ENCODE measurements at places on chromosomes 13 and 19.

- DNase-seq: no peak
Observed at GRCh38 chr19:4638317-4638716, 999 bp upstream of the TNFAIP8L1 start.

GRCh38 chr19:43687660-43687997, 17.7 kb upstream of the PLAUR start:
- no peak for DNase-seq

- peak; percentile 25 for DNase-seq
Observed at GRCh38 chr19:7595466-7596133, at the start of gene CAMSAP3. Gene CAMSAP3, plus strand, starts transcription at chr19:7595863. Its CDS starts 140 bp downstream, at chr19:7596003.

GRCh38 chr13:108789476-108789875, 160.1 kb downstream of the MYO16 start:
- DNase-seq: no peak

- DNase-seq: no peak
Observed at GRCh38 chr19:53849237-53849676, 18.4 kb upstream of the MYADM start.

DNA sequence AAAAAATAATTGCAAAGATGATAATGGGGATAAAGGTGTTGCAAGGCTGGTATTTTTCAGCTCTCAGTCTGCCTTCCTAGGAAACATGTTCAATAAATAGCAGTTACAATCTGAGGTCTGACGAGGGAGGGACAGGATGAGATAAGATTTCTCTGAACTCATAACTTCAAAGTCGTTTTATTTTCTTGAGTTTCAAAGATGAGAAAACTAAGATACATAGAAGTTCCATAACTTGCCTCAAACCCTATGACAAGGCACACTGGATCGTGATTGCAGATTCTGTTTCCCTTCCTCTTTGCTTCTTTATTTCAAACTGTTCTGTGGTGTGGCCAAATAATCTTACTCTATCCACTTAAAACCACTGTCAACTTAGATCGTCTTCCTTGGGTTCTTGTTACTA, 327.2 kb downstream of the GPC5 start:
- DNase-seq: no peak

DNA sequence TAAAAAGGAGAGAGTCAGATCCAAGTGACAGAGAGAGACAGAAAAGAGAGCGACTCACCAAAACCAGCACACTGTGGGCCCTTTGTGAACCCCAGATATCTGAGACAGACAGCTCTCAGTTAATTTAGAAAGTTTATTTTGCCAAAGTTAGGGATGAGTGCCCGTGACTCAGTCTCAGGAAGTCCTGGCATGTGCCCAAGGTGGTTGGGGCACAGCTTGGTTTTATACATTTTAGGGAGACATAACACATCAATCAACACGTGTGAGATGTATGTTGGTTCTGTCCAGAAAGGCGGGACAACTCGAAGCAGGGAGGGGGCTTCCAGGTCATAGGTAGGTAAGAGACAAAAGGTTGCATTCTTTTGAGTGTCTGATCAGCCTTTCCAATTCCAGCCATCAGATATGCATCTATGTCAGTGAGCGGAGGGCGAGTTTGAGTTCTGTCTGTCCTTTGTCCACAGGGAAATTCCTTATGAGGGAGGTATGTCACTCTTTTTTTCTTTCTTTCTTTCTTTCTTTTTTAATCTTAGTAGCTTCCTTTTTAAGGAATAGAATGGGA, 37.2 kb upstream of the ATP11A start:
- DNase-seq: no peak

- no peak for DNase-seq
Observed at GRCh38 chr13:99862244-99862643, 109.3 kb downstream of the ZIC5 start.

- no peak for DNase-seq
Observed at GRCh38 chr19:5615756-5616327, 6.7 kb downstream of the SAFB2 start.

GRCh38 chr13:112457485-112457884, 81.3 kb downstream of the SPACA7 start:
- no peak for DNase-seq

DNA sequence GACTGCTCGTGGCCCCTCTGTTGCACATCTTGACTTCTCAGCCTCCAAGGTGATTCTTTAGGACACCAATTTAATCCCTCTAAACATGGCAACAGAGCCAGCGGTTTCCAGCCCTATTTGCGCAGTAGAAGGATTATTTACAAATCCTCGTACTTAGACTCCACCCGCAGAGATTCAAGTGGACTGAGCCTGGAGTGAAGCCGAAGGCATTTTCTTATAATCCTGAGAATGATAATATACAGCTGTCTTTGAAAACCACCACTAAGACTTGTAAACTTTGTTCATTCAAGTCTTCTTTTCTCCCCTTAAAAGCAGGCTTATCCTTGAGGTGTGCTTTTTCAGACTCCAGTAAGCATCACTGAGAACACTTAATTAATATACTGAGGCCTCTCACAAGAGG, 4.8 kb upstream of the DPRX start:
- no peak for DNase-seq

GRCh38 chr19:44164327-44164672, 600 bp upstream of the ZNF226 start:
- DNase-seq: no peak

GRCh38 chr19:9937001-9937411, 691 bp upstream of the OLFM2 start:
- DNase-seq: no peak

DNA sequence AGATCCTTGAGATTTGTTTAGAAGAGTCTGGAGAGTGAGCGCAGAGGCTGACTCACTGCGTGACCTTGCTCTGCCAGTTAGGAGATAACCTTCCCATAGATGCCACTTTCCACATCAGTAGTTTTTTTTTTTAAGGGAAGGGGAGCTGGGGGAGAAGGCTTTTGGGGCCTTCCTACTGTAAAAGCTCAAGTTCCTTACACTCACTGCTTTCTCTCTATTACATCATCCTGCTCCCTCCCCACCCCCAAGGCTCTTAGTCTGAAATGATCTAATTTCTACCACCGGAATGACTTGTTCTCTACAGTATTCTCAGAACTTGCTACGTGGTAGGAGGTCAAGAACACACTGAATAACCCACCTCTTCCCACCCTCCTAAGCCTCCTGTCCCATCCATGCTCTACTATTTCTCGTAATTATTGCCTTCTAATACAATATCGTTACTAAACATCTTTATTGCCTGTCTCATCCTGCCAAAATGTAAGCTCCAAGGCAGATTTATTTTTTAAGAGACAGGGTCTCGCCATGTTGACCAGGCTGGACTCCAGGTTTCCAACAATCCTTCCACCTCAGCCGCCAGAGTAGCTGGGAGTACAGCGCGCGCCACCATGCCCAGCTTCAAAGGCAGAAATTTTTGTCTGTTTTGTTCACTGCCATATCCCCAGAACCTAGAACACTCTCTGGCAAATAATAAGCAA, 1.2 kb downstream of the LONP1 start:
- DNase-seq: no peak

GRCh38 chr13:46757640-46758039, 39.3 kb downstream of the ESD start:
- DNase-seq: no peak

GRCh38 chr13:67880916-67881315, 650.8 kb upstream of the PCDH9 start:
- no peak for DNase-seq

DNA sequence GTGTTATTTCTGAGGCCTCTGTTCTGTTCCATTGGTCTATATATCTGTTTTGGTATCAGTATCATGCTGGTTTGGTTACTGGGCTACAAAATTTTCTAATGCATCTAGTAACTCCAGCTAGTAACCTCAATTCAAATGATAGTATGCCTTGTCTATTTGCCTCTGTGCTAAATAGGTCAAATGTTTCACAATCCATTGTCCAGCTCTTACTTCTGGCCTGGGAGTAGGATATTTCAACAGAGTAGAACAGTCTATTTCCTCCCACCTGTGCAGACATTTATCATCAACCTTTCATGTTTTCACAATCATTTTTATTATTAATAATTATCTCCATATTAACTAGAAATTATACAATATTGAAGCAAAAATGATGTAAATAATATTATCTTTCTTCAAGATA, 18.1 kb upstream of the NDFIP2 start:
- DNase-seq: no peak

GRCh38 chr13:111474136-111475002, 153.9 kb downstream of the TEX29 start:
- no peak for DNase-seq

- no peak for DNase-seq
Observed at GRCh38 chr19:18298601-18299000, 17.2 kb upstream of the JUND start.

- DNase-seq: no peak
Observed at GRCh38 chr13:71876648-71877255, 9.7 kb upstream of the DACH1 start.

- no peak for DNase-seq
Observed at GRCh38 chr13:27283906-27284493, 13.4 kb downstream of the RASL11A start.

DNA sequence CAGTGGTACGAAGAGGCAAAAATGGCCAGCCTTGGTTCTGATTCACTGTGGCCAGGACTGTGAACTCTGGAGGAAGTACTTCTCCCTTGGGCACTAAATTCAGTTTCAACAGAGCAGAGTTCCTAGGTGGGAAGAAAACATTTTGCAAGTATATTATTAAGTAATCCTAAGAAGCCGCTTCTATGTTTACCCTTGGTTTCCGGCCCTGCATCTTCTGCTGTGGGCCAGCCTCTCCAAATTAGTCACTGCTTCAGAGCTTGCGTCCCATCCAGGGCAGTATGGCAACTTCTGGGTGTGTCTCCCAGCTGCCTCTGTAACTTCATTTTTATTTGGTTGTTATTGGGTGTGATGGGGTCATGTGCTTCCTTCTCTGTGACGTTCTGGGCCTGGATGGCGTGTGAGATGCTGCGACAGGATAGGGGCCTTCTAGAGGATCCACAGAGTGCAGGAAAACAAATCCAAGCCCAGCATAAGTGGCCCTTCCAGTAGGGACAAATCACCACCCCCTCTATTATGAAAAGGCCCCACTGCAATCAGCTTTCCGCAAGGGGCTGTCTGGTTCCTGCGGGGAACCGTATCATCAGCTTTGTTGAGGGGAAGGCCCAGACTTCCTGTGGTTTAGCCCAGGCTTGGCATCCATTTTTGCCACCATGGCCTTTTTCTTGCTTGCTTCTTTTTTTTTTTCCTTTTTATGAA, 55.1 kb upstream of the C1QTNF9 start:
- DNase-seq: no peak

GRCh38 chr19:45472563-45473366, 5.0 kb downstream of the FOSB start:
- DNase-seq: no peak

- DNase-seq: no peak
Observed at GRCh38 chr19:23771761-23772674, 13.3 kb upstream of the ZNF681 start.

DNA sequence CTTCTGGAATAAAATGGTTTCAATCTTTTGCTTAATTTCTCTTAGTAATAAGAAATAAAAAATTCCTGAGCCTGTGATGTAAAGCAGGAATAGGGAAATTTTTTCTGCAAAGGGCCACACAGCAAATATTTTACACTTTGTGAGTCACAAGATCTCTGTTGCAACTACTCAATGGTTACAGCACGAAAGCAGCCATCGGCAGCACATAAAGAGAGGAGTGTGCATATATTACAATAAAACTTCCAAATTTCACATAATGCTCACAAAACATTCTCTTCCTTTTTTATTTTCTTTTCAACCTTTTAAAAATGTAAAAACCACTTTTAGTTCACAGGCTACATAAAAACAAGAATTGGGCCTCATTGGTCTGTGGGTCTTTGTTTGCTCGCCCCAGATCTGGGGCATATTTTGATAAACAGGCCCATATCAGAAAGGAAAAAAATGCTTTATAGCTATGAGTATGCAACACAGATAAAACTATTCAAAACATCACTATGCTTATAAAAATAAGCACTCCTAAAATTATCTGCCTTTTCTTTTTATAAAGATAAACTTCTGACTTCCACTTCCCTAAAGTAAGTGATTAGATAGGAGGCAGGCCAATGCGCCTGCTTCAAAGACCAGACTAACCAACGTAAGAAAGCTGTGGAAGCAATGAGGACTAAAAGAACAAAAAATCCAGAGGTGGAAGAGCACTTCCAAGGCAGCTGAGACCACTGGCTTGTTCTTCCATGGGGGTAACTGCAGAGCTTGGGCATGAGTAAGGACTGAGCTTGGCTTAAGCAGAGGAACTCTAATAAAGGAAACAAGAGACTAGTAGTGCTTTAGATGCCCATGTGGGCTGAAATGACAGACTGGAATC, 26.5 kb downstream of the MYCBP2 start:
- DNase-seq: no peak

DNA sequence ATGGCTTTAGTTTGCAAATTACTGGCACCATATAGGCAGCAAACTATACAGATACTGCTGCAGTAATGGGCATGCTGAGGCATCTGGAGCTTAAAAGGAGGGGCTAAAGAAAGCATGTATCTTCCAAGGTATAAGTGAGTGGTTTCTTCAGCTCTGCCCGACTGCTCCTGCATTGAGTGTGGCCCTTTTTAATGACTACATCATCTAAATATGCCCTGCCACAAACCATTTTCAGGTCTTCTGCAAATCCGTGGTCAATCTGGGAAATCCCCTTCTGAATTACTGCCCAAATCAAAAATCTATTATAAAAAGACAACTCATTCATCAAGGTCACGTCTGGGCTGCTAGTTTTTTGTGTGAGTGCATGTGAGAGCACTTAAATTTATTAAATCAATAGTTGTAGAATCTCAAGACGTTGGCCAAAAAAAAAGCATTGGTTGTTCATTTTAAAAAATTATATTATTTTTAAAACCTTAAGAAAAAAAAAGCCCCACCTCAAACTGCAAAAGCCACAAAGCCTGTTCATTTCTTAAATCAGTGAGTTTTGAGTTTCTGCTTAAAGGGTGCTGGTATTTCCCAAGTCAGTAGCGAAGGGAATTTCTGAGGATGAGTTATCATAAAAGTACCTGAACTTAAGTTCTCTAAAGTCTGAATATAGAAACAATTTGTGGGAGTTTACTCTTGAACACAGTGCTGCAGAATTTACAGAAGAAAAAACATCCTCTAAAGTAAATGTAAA, 16.3 kb downstream of the LCP1 start:
- no peak for DNase-seq

DNA sequence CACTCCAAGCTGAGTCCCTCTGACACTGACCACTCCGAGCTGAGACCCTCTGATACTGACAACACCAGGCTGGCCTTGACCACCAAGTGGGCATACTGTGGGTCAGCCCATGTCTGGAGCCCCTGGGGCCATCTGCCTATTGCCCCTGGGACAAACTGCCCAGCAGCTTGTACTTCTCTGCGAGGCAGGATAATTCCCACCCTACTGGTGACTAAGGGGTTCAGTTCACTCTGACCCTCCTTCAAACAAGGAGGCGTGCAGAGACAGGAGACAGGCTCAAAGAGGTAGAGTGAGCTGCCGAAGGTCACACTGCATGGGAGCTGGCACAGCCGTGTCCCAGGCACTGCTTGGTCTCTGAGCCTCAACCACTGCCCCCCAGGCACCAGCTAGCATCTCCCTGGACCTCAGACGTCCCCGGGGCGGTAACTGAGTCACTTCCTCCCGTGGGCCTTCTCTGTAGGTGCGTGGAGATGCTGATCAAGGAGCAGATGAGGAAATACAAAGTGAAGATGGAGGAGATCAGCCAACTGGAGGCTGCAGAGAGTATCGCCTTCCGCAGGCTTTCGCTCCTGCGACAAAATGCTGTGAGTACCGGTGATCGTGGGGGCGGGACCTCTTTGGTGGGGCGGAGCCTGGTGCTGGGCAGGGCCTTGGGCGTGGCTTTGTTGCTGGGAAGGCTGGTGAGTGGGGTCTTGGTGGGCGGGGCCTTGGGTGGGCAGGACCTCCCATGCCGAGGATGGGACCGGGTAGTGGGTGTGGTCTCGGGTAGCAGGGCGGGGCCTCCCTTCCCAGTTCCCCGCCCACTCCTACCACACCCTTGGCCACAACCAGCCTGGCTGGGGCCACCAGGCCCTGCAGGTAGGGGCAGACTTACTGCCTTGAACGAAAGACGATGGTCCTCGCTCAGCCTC, 5.8 kb upstream of the USE1 start:
- DNase-seq: peak; percentile 33

Measured in stimulated activated CD4-positive, alpha-beta T cell treated with anti-CD3 and anti-CD28 coated beads, Interleukin-1b, Interleukin-23, amount 100 ng/mL, for 24 hours (primary cell).